OCI-M1 (cell line): ENCODE measurements at places on chromosomes 4 and X.

DNA sequence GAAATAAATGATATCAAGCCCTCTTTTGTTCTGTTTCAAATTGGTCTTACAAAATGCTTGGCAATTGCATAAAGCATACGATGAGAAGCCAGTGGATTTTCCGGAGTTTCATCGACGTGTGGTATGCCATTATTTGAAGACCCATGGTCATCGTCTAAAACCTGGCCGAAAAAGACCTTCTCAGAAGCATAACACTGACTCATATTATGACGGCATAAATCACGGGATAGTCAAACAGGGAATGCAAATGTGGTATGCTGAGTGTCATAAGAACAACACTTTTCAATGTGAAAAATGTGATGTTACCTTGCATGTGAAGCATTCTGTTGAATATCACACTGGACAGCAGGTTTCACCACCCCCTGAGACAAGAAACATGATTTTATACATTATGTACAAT is 695.2 kb downstream of the GRXCR1 start:
- no peak for DNase-seq

- no peak for DNase-seq
Measured at GRCh38 chrX:118522230-118522926, 26.8 kb downstream of the DOCK11 start.

- no peak for DNase-seq
Measured at GRCh38 chr4:68592673-68593072, 16.6 kb upstream of the UGT2B17 start.

DNA sequence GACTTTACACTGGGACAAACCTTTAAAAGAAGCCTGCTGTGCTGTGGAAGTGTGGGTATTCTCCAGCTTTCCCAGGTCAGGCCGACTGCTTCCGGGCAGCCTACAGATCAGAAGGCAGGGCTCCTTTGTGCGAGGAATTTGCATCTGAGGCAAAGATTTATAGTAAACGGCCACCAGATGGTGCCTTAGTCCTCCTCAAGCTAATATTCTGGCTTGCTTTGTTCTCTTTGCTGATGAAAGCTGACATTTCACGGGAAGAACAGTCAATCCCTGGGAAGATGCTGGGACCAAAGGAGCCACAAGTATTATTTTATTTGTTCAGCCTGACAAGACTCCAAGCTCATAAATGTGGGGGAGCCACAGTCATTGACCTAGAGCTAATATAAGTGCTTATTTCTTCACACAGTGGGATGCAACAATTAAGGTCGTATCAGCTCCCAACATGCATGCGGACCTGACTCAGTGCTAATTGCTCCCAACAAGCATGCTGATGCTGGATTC is 120.7 kb upstream of the TRIM2 start:
- peak; percentile 88 for DNase-seq

DNA sequence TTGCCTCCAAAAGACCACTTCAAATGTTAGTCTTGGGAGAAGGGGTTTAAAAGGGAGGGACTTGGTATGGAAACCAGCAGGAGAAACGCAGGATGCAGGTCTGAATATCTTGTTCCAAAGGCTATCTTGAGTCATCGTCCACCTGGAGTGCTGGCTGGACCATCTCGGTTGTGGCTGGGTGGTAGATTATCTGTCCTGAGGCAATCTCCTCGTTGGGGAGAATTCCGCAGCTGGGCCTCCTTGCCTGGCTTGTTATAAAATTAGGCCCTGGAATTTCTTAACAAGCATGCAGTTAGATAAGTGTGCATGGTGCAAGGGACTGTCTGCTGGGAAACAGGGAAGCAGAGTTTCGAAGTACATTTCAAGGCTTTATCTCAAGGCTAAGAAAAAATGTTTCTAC is 2045.7 kb upstream of the TENM3 start:
- no peak for DNase-seq

DNA sequence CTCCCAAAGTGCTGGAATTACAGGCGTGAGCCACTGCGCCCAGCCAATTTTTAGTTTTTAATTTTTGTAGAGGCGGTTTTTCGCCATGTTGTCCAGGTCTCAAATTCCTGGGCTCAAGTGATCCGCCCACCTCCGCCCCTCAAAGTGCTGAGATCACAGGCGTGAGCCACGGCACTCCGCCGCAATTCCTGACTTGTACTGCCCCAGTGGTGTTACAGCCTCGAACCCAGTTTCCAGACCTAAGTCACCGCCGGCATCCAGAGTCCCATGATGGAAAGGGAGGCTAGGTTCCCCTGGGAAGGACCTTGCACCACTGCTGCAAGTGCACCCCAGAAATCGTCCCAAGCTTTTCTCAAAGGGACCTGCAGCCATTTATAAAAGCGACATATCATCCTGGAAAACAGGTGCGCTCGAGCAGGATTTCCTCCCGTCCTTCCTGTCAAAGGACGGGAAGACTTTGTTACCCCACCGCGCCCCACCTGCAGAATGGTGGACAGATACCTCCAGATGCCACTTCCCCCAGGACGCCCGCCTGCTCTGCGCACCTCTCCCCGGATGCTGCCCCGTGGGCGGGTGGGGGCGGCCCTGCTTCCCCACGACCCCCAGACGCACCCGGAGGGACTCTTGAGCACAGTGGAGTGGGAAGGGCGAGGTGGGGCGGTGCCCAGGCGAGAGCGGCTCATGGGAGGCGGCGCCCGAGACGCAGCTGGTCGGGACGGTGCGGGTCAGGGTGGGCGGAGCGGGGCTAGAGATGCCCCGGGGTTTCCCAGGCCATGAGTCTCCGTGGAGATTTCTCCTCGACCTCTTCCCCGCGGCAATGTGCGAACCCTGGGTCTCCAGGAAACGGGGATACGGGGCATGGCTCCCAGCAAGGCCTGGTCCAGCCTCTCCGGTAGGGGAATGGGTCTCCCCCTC is 947 bp upstream of the RPL10 start:
- DNase-seq = peak; percentile 77

DNA sequence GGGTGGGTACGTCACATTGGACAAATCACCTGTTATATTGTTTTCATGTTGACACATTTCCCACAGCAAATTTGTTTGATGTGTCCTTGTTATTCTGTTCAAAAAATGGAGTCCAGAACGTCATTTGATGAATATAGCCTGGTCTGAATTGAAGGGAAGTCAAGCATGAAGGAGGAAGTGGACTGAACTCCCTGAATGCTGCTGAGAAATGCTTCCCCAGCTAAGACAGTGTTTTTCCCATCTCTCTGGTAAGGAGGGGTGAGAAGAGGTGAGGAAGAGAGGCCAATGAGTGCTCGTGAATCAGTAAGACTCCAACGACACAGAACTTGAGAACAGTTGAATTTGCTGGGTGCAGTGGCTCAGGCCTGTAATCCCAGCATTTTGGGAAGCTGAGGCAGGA is 127.4 kb downstream of the RBM47 start:
- no peak for DNase-seq

DNA sequence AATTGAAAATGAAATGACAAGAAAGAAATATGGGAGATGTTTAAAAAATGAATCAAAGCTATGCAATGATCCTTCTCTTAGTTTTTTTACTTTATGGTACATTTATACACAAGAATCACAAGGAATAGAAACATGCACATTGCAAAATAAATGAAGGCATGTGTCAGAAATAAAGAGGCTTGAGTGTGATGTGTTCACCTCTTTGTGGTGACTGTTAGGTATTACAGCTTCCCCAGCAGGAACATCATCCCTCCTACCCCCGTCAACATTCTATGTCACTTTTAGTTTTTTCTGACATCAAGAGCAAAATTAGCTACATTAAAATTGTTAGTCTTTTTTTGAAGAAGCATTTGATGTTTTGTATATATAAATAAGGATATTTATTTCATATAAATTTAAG is 214.8 kb downstream of the SLC4A4 start:
- DNase-seq = peak; percentile 50

DNA sequence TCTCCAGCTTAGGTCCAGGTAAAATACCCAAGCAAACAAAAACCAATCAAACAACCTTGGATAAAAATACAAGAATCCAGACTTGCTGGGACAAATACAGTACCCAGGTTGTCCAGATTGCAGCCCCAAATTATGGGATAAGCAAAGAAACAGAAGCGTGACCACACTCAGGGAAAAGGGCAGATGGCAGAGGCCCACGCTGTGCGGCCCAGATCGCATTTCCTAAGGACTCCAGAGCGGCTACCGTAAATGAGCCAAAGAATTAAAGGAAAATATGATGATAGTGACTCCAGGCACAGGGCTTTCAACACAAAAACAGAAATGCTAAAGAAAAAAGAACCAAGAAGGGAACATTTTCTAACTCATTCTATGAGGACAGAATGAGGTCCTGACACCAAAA is 50.3 kb downstream of the FGFRL1 start:
- no peak for DNase-seq

DNA sequence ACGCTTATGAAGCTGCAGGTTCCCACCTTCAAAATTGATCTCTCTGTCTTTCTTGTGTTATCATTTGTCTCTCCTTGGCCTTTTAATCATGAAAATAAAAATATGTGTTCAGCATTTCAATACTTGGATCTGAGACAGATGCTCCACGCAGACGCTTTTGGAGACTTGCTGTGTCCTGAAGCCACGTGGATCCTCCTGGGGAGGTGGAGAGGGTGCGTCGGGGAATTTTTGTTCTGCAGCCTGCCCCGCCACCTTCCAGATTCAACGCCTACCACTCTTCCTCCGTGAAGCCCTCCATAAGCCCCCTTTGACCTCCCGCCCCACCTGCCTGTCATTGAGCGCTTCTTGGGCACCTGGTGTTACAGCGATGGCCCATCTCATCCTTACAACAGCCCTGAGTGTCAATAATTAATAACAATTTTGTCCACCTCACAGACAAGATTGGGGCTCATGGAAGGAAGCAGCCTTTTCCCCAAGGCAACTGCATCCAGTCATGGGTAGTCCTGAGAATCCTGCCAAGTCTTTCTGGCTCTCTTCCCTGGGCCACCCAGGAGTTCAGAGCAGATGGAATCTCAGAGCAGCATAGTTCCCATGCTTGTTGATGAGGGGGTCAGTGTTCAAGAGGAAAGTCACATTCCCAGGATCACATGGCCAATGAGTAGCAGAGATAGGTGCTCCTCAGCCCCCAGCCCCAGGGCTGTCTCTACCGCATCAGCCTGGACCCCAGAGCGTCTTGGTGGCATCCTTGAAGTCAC is 172.6 kb upstream of the PSAPL1 start:
- no peak for DNase-seq
